Islet precursor cell (in vitro differentiated cells): ENCODE measurements at places on chromosomes 3 and 15.

GRCh38 chr3:103319912-103320311 lies 885.1 kb downstream of the ZPLD1 start:
- DNase-seq: no peak

DNA sequence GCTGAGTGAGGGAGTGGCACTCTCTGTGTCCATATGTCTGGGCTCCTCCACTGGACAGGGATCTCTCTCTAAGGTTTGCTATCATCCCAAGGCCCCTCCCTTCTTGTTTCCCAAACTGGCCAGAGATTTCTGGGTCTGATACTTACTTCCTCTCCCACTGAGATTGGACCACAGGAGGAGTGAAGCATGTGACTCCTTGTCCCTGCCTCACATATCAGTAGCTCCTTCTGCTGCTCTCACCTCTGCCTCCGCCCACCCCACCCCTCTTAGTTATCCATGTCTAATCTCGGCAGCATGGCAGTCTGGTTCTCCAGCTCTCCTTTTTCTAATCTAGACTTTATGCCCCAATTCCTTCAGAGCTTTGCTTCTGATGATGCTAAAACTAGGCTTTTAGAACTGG lies 223.1 kb downstream of the RPLP1 start:
- no peak for DNase-seq

- peak; percentile 76 for DNase-seq
Observed at GRCh38 chr3:4825436-4826236, 153.6 kb upstream of the BHLHE40 start.

DNA sequence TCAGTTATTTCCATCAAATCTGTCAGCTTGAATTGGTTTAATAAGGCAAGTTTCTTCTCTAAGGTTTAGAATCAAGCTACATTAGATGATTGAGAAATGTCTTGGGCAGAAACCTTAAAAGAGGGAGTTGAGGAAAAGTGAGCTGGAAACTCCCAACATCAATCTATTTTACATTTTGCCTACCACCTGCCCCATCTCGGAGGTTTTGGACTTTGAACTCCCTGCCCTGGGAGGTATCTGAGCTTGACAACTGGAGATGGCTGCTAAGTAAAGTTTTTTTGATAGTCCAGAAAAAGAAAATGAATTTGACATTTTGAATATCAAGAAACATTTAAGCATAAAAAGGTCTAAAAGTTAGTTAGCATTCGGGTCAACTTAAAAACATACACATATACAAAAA lies 234.2 kb downstream of the NFKBIZ start:
- DNase-seq: no peak

- no peak for DNase-seq
Observed at GRCh38 chr3:58766587-58767282, 100.2 kb upstream of the FAM3D start.

DNA sequence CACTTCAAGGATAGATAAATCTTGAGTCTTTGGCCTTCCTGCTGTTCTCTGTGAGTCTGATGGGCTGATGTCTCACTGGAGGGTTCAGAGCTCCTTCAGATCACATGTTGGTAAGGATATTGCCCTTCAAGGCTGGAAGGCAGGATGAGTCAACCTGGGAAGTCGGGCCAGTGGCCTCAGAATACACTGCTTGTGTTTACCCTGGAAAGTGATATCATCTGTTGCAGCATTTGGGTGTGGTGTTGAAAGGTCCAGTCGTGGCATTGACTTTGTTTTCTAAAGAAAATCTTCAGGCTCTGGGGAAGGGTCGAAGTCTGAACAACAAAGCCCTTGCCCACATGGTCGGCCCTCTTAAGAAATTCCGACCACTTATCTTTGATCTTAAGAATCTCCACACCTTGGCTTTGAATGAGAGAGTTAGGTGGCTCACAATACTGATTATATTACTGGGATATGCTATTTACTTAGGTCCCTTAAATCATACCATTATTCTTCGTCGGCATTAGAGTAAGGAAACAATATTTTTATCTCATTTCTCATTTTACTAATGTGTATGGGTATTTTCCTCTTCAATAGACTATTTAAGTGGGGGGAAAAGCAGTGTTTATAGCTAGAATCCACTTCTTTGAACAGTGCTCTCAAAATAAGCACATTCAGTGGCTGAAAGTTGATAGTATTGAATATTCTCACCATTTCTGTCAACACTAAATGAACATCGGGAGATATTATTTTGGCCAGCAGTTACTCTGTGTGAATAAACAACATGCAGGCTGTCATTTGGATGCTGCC lies 303.9 kb upstream of the RASGRP1 start:
- peak; percentile 93 for DNase-seq

DNA sequence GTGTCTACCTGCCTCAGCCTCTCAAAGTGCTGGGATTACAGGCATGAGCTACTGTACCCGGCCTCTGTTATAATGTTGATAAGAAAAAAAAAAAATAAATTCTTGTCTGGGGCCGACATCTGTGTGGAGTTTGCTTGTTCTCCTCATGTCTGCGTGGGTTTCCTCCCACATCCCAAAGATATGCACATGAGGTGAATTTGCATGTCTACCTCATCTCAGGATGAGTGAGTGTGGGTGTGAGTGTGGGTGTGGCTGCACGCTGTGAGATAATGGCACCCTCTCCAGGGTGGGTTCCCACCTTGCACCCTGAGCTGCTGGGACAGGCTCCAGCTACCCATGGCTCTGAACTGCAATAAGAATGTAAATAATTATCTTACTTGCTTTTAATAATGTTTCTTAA lies 25.9 kb upstream of the UACA start:
- DNase-seq: no peak

DNA sequence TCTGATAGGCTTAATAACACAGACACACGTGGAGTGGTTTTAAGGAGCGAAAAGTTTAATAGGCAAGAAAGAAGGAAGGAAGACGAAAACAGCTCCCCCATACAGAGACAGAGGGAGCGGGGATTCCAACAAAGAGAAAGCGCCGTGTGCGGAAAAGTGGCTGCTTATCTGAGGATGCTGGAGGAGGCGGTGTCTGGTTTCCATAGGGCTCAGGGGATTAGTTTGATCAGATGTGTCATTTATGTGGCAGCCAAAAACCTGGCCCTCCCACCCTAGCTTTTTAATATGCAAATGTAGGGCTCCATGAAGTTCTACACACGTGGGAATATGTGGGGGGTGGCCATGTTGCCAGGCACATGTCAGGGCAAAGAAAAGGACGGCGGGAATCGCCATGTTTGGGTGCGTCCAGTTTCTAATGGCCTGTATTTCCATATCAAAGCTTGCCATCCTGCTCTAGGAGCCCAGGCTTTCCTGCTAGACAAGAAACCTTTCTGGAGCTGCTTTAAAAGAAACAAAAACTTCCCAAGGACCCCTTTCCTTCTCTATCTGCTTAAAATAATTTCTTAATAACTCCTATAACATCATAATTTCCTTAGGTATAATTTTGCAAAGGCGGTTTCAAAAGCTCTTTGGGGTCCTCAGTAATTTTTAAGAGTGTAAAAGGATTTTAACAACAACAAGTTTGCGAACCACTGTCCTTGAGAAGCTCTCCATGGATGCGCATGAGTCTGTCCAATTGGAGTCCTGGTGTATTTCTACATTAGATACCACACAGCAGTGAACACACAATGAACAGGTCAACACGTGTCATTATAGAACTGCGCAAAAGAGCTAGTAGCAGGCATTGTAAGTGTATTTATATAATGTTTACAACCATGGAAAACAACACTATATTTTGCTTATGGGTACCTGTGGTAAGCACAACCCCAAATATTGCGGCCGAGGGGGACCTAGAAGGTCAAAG lies 622 bp upstream of the ZNF589 start:
- no peak for DNase-seq

- DNase-seq: no peak
Observed at GRCh38 chr3:84783281-84783680, 175.5 kb upstream of the CADM2 start.

- DNase-seq: no peak
Observed at GRCh38 chr15:71302861-71303410, 187.7 kb downstream of the THSD4 start.

- no peak for DNase-seq
Observed at GRCh38 chr3:132443421-132443820, 26.1 kb downstream of the DNAJC13 start.

DNA sequence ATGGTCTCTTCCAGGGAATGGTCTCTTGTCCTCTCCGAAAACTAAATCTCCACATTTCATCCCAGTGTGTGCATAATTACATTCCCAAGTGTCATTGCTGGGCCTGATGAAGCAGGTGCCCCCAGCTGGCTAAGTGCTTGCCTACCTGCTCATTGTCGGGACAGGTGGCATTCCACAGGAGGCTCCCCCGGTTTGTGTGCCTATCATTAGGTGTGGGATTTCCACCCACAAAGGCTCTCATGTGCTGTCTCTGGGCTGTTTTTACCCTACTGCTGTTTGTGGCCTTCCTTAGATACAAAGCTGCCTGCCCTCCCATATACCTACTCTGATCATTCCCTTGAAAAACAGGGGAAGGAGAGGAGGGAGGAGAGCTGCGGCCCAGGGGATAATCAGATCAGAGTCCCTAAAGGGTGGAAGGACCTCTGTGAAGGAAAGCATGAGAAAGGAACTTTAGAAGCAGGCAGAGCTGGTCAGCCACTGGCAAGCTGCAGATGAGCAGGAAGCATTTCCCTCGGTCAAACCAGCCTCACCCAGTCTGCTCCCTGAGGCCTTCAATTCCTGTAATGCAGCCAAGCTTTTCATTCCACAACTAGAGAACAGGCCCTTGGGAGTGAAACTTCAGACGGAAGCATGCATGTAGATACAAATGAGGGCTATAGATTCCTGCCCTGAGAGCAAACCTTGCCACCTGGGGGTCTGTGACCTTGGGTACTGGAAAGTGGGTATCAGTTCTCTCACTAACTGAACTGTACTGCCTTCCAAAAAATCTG lies 60.7 kb upstream of the HEG1 start:
- DNase-seq: no peak
